ENCODE measurements at places on chromosomes 2 and 18. TPM values are rescaled to one million over a fixed set of nuclear protein-coding genes. Genes with fewer than 3 reads are reported as not detected.

The EMILIN2 gene
- total RNA-seq: 0.15 TPM

The TMEFF2 gene
- total RNA-seq: not detected

The ABCB6 gene
- total RNA-seq: 8.4 TPM

The COL5A2 gene
- total RNA-seq: 0.39 TPM

The CDK15 gene
- total RNA-seq: not detected

The ATP6V1B1 gene
- not detected for total RNA-seq

The STARD7 gene
- total RNA-seq: 206 TPM

The BMP10 gene
- total RNA-seq: not detected

The GPBAR1 gene
- total RNA-seq: 0.44 TPM

The FBLN7 gene
- total RNA-seq: 0.25 TPM

The FAM237A gene
- total RNA-seq: not detected

The MEP1B gene
- not detected for total RNA-seq

The IL18R1 gene
- not detected for total RNA-seq

The EIF2B4 gene
- total RNA-seq: 32.9 TPM

The IAH1 gene
- 3.8 TPM for total RNA-seq

The FHL2 gene
- not detected for total RNA-seq

The C2orf81 gene
- 22.5 TPM for total RNA-seq

The SCG2 gene
- not detected for total RNA-seq

The GALNT5 gene
- not detected for total RNA-seq

The PXDN gene
- not detected for total RNA-seq
